Thoracic aorta (tissue), 2 donors: ENCODE measurements at places on chromosomes 5 and 9. TPM values are rescaled to one million over a fixed set of nuclear protein-coding genes. Genes with fewer than 3 reads are reported as not detected.

Gene N4BP3
- total RNA-seq: 0.07 TPM

Gene PCDHGA11
- 10.4 TPM for total RNA-seq

Gene EMB
- 23.1 TPM for total RNA-seq

Gene SPAAR
- total RNA-seq: 3.2 TPM

Gene TAS2R1
- total RNA-seq: not detected

Gene CAMLG
- total RNA-seq: 24.4 TPM

Gene SLC6A3
- 0.14 TPM for total RNA-seq

Gene FOXD4L5
- not detected for total RNA-seq

Gene STK32A
- total RNA-seq: 8.0 TPM

Gene FANCC
- total RNA-seq: 5.7 TPM

Gene NXNL2
- not detected for total RNA-seq

Gene GABRA1
- total RNA-seq: not detected

Gene SPEF2
- total RNA-seq: 16.2 TPM

Gene ANXA2R
- 5.3 TPM for total RNA-seq

Gene DOCK8
- total RNA-seq: 18.7 TPM

Gene FGD3
- 13.7 TPM for total RNA-seq

Gene TSSK1B
- total RNA-seq: not detected

Gene BTNL3
- not detected for total RNA-seq

Gene POU5F2
- total RNA-seq: 4.6 TPM

Gene MPDZ
- total RNA-seq: 61.2 TPM

Gene CDKN2B-AS1
- total RNA-seq: not detected

Gene AGXT2
- not detected for total RNA-seq

Gene DEPDC1B
- total RNA-seq: not detected

Gene CCNJL
- 0.54 TPM for total RNA-seq

Gene MARCHF3
- total RNA-seq: 34.1 TPM

Gene PFN3
- not detected for total RNA-seq

Gene FXN
- total RNA-seq: 4.0 TPM

Gene ATP10B
- total RNA-seq: not detected

Gene SLC6A7
- total RNA-seq: not detected

Gene PSD2
- total RNA-seq: 0.41 TPM

Gene ARHGEF39
- 1.2 TPM for total RNA-seq

Gene LAMC3
- 2.8 TPM for total RNA-seq

Gene LRRC14B
- total RNA-seq: not detected

Gene PCDHGB2
- 13.4 TPM for total RNA-seq

Gene HMGCR
- total RNA-seq: 29.1 TPM

Gene NAIP
- total RNA-seq: 29.0 TPM

Gene SLC24A2
- total RNA-seq: not detected

Gene AQP3
- total RNA-seq: 6.9 TPM

Gene GRM6
- not detected for total RNA-seq

Gene KIF4B
- not detected for total RNA-seq

Gene GCNT4
- 3.5 TPM for total RNA-seq

Gene ROR2
- total RNA-seq: 0.21 TPM

Gene SOHLH1
- total RNA-seq: not detected

Gene ZNF883
- 2.8 TPM for total RNA-seq

Gene CDX1
- not detected for total RNA-seq

Gene ORM2
- total RNA-seq: not detected

Gene MELK
- 2.2 TPM for total RNA-seq

Gene LARP1
- total RNA-seq: 99.8 TPM

Gene PCDH1
- 24.6 TPM for total RNA-seq

Gene CARD6
- 21.6 TPM for total RNA-seq

Gene GABRA6
- not detected for total RNA-seq

Gene WHRN
- 4.1 TPM for total RNA-seq
